ENCODE measurements at places on chromosomes 7 and 10.
A peak's percentile ranks its signal among the peaks of the same experiment; 100 is the strongest.

- DNase-seq = peak; percentile 85
These were observed 65.1 kb downstream of the CALML3 start for GRCh38 chr10:5589661-5590511.

- DNase-seq = no peak
These were observed 83.3 kb downstream of the VWDE start for GRCh38 chr7:12320241-12320986.

DNA sequence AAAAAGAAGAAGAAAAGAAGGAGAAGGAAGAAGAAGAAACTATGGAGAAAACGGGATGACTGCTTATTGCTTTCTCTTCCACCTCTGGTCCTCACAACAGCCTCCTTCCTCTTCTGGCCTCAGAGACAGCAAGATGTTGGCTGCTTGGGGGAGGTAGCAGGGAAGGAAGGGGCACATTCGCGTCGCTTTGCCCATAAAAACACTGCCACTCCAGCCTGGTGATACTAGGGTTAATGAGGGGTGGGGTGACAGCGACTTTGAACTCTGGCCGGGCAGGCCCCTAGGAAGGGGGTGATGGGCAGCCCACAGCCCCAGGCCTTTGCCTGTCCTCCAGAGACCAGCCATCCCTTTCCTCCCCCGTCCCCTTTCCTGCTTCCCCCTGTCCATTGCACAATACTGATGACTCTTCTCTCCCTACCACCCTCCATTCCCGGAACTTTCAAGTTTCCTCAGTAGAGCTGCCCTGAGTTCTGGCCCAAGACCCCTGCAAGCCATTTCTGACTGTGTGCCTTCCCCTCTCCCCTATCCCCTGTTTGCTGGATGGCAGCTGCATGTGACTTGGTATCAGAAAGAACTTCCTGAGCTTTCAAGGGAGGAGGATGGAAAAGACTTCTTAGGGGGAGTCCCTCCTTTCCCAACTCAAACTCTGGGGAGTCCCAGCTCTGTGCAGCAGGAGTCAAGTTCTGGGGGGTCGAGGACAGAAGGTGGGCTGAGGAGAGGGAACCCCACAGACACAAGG, 2.2 kb upstream of the CUEDC2 start:
- DNase-seq = peak; percentile 37

DNA sequence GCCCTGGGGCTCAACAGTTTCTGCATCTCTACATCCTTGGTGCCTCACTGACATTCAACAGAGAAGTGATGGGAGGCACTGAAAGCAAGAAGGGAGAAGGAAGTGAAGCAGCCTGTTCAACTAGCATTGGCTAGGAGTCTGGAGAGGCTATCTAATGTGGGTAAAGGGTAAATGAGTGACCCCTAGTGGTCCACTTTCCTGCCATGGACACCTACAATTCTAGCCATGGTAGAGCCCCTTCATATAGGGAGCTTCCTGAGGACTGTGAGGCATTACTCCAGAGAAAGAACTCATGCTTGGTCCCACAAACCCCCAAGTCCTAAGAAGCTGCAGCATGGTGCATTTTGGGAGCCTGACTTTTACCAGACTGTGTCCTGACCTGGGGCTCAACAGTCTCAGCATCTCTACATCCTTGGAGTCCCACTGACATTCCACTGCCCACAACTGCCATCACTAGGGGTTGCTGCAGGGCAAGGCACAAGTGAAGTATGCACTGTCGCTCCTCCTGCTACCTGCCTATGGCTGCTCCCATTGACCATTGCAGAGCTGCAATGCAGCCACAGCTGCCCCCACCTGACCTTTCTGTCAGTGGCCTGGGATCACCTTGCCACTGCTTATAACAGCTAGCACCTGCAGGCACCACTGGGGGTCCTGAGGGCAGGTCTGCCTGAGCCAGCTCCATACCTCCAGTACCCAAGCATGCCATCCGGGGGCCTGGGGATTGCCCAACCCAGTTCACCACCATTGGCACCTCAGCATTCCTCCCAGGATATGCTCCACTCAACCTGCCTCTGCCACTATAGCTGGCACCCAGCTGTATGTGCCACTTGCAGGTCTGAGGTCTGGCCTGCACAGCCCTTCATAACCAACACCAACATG, 44.1 kb upstream of the CDK6 start:
- DNase-seq = peak; percentile 64

DNA sequence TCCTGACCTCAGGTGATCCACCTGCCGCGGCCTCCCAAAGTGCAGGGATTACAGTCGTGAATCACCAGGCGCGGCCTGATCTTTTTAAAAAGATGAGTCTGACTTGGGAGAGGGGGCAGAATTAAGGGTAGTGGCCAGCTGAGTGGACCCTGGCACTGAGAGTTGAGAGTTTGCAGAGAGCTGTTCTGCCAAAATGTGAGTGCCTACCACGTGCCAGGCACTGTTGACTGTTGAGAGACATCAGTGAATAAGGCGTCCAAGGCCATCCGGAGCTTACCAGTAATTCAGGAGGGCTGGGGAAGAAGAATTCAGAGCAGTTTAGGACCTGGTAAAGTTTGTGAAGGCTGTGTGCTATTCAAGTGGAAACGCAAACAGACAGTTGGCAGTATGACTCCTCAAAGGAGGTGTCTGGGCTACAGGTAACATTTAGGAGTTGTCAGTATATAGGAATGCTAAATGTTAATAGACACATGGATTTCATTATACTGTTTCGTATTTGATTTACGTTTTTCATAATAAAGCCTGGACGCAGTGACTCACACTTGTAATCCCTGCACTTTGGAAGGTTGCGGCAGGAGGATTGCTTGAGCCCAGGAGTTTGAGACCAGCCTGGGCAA, 1.5 kb downstream of the NIPSNAP2 start:
- no peak for DNase-seq

DNA sequence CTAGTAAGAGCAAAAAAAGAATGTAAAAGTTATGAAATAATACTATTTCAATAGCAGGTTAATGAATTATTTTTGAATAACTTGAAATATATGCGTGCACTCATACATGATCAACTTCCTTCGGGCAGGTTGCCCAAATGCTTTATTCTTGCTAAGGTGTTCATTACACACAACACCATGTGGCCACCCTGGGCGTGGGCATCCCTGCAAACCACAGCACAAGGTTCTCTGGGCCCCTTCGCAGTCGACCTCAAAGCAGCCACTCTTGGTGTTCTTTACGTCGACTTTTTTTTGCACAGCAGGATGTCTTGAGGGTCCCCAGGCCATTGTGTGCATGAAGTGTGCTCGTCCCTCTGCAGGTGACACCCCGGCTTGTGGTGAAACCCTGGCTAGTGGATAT, 300.7 kb upstream of the PITRM1 start:
- no peak for DNase-seq

- DNase-seq = peak; percentile 96
These were observed 17.9 kb downstream of the RTKN2 start for GRCh38 chr10:62250594-62251198.

- DNase-seq = no peak
These were observed 17.2 kb upstream of the PSMG3 start for GRCh38 chr7:1586827-1587705.

DNA sequence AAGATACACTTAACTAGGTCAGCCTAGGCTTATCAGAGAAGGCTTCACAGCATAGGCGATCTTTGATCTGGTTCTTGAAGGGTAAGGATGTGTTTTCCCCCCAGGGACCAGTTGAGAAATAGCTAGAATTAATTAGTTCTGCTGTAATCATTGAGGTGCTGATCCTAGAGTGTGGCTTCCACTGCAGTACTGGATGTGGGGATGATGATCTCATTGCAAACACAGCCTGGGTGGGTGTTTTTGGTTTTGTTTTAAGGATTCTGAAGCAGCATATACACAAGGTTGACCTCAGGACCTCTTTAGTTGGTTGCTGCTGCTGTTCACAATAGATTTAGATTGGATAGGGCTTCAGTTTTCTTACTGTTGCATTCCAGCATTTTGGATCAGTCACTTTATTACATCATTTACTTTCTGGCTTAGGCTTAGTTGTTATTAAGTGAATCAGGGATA, 159.7 kb downstream of the AUTS2 start:
- no peak for DNase-seq

DNA sequence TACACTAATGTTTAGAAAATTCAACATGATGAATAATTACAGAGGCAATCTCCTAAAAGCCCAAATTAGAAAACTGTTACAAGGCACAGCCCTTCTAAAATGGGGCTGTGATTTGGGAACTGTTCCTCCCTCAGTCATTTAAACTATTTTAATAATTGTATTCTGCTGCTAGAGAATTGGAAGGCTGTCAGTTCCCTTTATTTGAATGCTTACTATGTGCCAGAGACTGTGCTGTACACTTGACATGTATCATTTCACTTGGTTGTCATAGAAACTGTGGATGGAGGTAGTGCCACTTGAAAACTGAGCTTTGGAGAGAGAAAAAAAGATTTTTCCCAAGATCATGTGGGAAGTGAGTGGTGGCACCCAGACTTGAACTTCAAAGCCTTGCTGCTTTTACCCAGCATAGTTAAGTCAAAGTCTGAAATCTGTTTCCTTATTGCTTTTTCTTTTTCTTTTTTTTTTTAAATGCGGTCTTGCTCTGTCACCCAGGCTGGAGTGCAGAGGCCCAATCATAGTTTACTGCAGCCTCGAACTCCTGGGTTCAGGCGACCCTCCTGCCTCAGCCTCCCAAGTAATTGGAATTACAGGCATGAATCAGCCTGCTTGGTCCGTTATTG, 23.6 kb downstream of the UBE2D1 start:
- no peak for DNase-seq

Data from HT1080 (cell line).